Stimulated activated CD8-positive, alpha-beta memory T cell treated with anti-CD3 and anti-CD28 coated beads, Interleukin-7, amount 100 ng/mL, for 24 hours (primary cell): ENCODE measurements at places on chromosomes 16 and 17.

DNA sequence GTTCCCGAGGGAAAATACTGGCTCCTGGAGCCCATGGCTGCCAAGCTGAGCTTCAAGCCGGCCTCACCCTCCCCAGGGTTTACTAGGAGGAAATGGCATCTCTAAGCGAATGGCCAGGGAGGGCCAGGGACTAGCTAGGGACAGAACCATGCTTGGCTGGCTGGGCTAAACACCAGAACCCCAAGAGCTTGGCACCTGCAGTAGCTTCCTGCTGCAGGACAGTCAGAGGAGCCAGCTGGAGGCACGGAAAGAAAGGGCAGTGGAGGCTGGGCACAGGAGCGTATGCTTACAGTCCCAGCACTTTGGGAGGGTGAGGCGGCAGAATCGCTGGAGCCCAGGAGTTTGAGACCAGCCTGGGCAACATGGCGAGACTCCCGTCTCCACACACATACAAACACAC lies 33.7 kb downstream of the PEMT start:
- DNase-seq: no peak

DNA sequence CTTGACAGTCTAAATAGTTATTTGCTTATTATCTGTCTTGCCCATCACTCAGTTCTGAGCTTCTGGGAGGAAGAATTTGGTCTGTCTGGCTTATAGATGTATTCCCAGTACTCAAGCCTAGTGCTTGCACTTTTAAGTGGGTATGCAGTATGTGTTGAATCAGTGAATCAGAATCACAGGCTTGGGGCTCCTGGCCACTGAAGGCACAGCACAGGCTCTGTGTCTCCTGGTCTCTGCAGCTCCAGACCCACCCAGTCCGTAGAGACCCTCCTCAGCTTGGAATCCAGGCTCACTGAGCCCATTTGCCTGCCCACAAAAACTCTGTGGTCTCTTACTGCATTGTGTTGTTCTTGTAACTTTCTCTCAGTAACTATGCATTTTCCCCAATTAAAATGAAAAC lies 19.3 kb upstream of the CFAP20 start:
- DNase-seq: no peak

- DNase-seq: no peak
These were observed 120.3 kb downstream of the MRM1 start for GRCh38 chr17:36721560-36722120.

- no peak for DNase-seq
These were observed 311.4 kb downstream of the CBLN1 start for GRCh38 chr16:48970216-48970615.

DNA sequence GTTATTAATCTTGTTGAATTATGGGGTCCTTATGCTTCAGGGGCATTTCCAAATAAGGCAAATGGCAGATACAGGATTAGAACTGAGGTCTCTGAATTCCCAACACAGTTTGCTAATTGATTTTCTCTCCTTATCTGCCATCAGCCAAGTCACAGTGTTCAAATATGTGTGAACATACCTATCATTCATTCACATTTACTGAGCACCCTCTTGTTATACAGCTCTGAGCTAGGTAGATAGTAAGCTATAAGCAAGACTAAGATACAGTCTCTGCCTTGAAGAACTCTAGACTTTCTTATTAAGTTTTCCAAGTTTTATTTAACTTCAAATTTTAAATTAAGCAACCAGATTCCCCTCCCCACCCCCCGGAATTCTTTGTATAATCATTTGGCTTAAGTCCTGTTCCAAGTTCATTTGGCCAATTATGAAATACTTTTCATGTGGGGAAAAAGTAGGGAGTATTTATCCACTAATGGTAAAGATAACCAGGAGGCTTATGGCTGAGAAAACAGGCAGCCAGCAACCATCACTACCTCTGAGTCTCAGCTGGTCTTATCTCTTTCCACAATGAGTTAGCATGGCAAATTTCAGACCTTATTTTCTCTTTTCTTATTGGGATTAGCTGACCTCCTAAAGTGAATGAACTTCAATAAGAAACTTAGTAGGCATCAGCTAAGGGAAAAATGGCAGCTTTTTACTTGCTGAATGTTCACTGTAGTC lies 31.4 kb upstream of the CORO6 start:
- DNase-seq: no peak

DNA sequence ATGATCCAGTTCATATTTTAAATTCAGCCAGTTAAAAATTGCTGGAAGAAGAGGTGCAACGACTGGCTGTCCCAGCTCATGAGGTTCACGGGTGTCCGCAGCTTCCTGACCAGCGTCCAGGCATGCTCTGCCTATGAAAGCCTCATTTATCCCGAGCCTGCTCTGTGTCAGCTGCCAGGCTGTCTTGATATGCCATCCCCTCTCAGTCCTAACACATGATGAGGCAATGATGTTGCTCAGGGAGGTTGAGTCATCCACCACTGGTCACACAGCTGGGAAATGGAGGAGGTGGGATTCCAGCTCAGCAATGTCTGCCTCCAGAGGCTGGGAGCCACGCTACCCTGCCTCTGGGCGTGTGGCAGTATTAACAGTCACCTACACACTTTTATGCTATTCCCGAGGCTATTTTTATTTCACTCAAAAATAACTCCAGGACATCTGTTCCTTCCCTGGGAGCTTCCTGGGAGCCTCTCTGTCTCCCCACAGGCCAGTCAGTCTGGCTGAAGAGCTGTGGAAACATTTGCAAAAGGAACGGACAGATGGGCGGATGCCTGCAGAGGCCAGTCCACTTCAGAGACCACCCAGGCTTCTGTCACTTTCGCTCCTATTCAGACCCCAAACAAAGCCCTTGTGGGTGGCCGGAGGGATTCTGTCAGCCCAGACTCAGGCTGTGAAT lies 22.5 kb downstream of the RAB11FIP4 start:
- DNase-seq: no peak

DNA sequence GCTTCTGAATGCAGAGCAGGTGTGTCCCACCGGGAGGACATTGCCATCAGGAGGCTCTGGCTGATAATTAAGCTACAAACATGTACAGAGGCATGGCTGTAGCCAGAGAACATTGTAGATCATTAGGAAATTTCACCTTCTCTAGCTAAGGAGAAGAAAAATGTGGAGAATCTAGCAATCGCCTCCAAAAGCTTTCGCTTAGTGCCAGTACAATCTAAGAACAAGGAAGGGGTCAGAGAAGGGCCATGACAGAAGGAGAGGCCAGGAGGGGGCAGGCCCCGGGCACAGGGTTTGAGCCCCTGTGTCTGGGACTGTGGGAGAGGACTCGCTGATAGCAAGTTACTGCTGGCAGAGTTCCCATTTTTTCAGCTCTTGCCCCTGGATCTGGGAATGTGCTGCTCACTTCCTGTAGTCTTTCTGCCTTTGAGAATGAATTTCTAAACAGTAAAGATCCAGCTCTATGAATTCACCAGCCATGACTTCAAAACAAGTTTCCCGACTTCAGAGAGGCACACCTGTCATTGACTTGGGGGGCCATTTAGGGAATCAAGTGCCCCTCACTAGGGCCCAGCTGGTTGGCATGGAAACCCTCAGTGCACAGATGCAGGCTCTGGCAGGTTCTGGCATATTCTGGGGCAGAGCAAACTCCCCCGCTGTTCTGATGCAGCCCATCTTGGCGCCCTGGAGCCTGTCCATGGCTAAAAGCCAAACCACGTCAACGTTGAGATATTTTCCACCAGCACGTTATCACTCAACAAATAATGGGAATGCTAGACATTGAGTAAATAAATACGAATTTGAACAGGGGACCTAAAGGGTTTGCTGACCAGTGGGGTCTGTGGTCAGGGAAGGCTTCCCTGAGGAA lies 59.5 kb upstream of the CACNG4 start:
- DNase-seq: no peak

DNA sequence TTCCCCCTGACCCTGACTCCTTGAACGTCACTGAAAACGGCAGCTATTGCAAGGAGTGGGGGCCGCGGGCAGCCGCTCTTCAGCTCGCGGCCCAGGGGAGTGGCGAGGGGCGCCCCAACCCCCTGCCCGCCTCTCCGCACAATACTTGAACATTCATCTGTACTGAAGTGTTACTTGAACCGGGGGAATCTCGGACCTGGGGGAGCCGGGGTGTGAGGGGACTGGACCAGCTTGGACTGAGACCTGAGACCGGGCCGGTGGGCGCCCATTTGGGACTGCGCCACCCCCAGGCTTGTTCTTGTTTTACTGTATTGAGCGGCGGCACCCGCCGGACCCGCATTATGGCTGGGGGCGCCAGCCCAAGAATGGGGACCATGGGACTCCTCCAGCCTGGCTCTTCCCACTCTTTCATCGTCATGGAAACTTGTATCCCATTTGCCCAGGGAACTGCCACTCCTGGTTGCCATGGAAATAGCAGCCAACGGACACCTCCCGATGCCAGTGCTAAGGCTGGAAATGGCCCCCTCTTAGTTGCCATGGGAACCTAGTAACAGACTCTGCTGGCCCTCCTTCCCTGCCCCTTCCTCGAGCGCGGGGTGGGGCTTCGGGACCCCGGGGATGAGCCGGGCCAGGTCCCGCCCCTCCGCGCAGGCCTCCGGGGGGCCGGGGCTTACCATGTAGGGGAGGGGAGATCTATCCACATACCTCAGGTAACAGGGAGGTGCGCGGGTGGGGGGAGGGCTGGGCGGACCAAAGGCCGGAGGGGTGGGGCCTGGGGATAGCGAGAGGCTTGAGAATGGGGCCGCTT lies 805 bp upstream of the ORAI3 start:
- no peak for DNase-seq

GRCh38 chr16:88924834-88925539 lies 52.0 kb downstream of the CBFA2T3 start:
- DNase-seq: no peak

- DNase-seq: peak; percentile 48
These were observed 32.6 kb upstream of the TAC4 start for GRCh38 chr17:49880291-49881053.

DNA sequence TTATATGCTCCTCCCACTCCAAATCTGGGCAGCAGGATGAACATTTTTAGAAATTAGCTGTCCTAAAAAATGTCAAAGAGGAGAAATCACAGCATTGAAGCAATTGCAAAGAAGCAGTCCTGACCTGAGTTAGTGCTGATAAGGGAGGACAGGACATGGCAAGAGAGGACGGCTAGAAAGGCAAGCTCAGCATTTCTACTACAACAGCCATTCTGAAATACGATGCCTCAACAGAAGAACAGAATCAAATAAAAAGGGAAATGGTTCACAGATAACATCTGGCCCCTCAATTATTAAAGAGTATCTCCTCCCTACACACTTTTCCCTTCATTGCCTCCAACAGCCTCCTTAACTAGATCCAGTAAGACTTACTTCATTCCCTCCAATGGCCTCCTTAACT lies 18.3 kb downstream of the VPS53 start:
- DNase-seq: no peak

GRCh38 chr17:37813751-37814150 lies 68.9 kb upstream of the HNF1B start:
- no peak for DNase-seq

DNA sequence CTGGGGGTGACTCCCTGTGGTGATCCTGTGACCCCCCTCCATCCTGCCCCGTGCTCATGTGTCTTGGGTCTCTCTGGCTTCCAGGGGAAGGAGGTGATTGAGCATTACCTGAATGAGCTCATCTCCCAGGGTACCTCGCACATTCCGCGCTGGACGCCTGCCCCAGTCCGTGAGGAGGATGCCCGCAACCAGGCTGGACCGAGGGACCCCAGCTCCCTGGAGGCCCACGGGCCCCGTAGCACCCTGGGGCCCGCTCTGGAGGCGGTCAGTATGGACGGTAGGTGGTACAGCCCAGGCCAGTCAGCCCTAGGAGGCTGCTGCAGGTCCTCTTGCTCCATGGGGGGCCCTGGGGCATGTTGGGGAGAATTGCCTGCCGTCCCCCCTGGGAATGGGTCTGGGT lies 33.6 kb downstream of the SEC14L5 start:
- DNase-seq: no peak

DNA sequence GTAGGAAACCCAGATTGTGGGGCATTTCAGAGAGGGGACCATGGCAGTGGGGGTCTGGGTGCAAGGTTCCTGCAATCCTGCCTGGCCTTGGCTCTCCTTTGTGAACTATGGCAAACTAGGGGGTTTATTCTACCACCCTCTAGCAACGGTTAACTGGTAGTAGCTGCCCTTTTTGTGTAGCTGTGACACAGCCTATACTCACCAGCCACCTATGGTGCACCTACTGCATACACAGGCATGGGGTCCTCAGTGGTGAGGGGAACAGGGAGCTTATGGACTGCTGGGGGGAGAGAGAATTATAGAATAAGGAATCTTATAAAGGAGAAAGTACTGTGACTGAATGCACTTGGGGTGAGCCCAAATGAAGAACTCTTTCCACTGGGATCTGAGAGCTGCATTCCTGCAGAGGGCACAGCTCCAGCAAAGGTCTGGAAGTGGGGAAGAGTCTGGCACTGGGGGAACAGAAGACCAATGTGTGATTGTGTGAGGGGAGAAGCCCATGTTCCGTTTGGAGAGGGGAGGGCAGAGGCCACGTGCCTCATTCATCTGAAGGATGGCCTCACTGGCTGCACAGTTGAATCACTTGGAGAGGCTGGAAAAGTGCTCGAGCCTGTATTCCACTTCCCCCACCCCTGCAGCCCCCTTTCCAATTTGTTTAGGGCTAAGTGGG lies 2.1 kb downstream of the MT1X start:
- no peak for DNase-seq

DNA sequence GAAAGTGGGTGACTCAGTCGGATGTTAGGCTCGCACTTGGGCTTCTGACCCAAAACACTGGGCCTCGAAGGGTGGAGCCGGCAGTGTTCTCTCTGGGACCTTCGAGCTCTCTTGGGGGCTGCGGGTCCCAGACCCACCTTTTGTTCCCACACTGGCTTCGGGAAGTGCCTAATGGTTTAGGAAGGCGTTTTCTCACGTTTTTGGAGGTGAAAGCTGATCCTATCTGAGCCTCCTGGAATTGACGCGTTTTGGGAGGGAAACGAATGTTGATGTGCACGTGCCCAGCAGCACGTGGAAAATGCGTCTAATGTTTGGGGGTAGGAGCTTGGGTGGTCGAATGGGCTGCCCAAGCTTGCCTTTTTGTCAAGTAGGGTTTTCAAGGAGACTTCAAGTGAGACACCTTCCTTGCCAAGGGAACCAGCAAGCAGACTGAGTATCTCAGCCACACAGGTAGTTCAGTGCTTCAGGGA lies 666 bp downstream of the HGS start:
- no peak for DNase-seq

- no peak for DNase-seq
These were observed 99.7 kb downstream of the CMIP start for GRCh38 chr16:81544261-81544660.

DNA sequence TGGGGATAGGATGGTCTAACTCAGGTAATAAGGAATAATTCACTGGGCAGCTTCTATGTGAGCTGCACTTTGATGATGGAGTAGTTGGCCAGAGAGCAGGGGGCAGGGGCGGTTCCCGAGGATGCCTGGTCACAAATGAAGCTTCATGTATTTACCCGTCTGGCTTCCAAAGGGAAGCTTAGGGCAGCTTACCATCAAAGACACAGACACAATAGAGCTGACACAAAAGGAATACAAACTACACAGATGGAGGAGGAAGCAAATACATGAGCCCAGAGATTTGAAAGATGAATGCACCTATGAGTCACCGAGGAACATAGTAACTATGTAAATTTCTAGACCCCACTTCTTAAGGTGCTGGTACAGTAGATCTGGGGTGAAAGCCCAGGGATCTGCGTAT lies 8.7 kb upstream of the EMP2 start:
- no peak for DNase-seq
